ENCODE measurements at places on chromosomes 2 and 18.

DNA sequence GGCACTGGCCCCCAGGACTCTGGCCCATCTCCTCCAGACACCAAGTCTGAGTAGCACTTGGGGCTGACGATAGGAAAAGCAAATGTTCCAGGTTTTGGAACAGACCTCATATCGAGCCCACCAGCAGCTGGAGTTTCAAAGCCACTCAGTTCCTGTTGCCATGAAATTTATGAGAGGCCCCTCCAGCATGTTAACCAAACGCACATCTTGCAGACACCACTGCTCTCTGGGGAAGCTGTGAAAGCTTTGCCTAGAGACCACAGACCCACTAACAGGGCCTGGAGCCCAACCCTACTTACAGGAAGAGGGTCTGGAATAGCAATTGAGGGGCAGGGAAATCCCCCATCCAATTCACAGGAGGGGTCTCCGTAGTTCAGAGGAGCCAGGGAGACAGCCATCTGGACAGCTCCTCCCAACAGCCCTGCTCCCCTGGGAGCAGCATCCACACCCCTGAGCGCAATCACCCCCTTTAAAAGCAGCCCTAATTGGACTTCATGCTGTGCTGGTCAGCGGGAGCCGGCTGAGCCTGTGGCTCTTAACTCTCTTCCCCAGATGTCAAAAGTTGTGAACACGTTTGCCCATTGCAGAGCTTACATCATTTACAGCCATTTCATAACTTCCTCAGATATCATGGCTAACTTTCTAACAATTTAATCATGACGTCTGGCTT, 81.3 kb downstream of the TGFA start:
- DNase-seq = no peak

DNA sequence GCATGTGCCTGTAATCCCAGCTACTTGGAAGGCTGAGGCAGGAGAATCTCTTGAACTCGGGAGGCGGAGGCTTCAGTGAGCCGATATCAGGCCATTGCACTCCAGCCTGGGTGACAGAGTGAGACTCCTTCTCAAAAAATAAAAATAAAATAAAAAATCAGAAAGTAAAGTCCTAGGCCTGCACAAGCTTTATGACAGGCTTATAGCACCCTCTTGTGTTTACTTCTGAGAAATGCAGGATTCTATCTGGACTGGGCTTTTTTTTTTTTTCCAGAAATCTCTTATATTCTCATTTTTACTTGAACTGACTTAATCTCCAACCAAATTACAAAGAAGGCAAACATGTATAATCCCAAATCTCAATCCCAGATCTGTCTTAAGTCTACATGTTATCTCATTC, 26.1 kb upstream of the REG3G start:
- DNase-seq = no peak

GRCh38 chr2:178392215-178392614, 58.8 kb downstream of the PRKRA start:
- no peak for DNase-seq

DNA sequence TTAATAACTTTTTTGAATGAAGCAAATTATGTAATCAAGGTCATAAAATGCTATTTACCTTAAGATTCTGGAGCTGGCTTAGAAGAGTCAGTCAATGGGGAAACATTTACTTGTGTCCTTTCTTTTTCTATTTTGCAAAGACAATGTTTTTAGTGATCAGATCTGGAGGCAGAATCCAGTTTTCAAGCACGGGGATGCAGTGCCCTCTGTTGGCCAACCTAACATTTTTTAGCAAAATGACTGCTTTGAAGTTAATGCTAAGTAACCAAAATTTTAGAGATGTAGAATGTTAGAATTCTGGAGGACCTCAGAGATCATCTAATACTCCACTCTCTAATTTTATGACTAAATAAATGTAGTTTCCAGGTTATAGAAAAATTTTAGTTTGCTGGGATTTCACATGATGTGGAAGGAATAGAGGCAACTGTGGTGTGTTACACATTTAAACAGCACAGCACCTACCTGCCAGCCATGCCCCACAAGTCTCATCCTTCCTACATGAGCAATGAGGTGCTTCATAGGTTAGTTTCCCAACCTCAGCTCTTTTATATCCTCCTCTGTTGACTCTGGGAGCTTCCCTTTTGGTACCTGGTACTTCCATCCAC, 23.6 kb upstream of the SLC9A4 start:
- DNase-seq = no peak

DNA sequence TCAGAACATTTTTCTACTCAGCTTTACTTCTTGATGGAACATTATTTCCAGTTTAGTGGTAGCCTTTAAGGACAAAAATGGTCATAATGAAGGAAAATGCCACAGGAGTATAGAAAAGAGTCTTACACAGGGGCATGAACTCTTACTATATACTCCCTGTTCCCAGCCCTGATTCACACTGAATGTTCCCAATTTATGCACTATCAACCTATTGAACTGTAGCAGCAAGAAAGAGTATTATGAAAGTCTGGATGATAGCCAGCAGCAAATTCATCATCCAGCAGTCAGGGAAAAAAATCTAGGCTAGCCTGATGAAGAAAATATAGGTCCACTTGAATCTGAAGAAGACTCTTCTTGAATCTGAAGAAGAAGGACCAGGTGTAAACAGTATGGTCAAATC, 1170.3 kb upstream of the CHAC2 start:
- no peak for DNase-seq

Measured in esophagus squamous epithelium (tissue), 5 donors.